Aorta (tissue), 5 donors: ENCODE measurements at places on chromosomes 7 and 10. TPM values are rescaled to one million over a fixed set of nuclear protein-coding genes. Genes with fewer than 3 reads are reported as not detected.

- no peak for DNase-seq
These were observed 98.0 kb upstream of the FAM171A1 start for GRCh38 chr10:15469111-15469510.

GRCh38 chr7:82481499-82482097 is 38.0 kb upstream of the CACNA2D1 start:
- no peak for DNase-seq

- no peak for DNase-seq
These were observed 203.6 kb upstream of the PRSS58 start for GRCh38 chr7:142461437-142461836.

DNA sequence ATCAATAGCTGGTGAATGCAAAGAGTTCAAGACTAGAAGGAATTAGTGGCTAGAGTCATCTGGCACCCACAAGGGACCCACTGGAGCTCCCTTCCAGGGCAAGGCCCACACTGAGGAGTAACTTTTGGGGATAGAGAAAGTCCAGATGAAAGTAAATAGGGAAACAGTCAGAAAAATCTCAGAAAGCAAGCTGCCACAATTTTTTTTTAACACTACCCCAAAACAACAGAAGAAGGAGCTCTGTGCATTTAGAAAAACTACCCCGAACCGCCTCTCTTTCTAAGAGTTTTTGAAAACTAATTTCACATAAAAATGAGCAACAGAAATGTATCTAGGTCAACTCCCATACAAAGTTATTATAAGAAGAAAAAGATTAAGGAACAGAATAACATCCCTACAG is 42.2 kb downstream of the AOAH start:
- DNase-seq: no peak

- DNase-seq: no peak
These were observed 3.1 kb upstream of the ANTXRL start for GRCh38 chr10:46283580-46284285.

DNA sequence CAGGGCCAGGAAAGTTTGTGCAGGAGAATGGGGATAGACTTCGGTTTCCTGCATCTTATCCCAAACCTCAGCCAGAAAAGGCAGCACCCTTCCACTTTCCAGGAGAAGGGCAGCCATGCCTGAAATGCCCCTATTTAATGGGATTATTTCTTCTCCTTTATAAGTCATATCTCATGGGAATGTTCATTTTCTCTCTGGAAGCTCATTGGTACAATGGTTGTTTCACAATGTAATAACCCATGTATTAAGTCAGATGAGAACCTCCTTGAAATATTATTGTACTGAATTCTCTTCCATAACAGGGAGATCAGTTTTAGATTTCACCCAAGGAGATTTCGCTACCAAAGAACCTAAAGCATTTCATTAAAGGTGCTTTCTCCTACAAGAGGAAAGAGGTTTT is 457.5 kb downstream of the KCNMA1 start:
- no peak for DNase-seq

GRCh38 chr10:83193026-83193425 is 946.3 kb upstream of the GHITM start:
- no peak for DNase-seq

Gene SPAM1
- total RNA-seq: not detected

Gene GPR26
- total RNA-seq: not detected

Gene GARIN1A
- total RNA-seq: 7.4 TPM

Gene PLEKHS1
- 0.21 TPM for total RNA-seq

Gene FBXL13
- 2.6 TPM for total RNA-seq

Gene MYPN
- total RNA-seq: not detected

Gene GIMAP5
- total RNA-seq: 18.8 TPM

Gene PLXNA4
- total RNA-seq: 30.1 TPM

Gene PALS2
- 57.3 TPM for total RNA-seq

Gene LRMDA
- total RNA-seq: 17.9 TPM
